ENCODE measurements at places on chromosomes 5 and 9. TPM values are rescaled to one million over a fixed set of nuclear protein-coding genes. Genes with fewer than 3 reads are reported as not detected.

Gene CMBL
- 0.35 TPM for polyA plus RNA-seq

Gene RNF208
- not detected for polyA plus RNA-seq

Gene BNIP1
- polyA plus RNA-seq = 32.4 TPM

Gene SLC25A2
- not detected for polyA plus RNA-seq

Gene PCSK1
- polyA plus RNA-seq = not detected

Gene PCDHA9
- not detected for polyA plus RNA-seq

Gene NMUR2
- not detected for polyA plus RNA-seq

Gene PTPA
- polyA plus RNA-seq = 19.1 TPM

Gene GLRA1
- not detected for polyA plus RNA-seq

Gene ADAMTS6
- not detected for polyA plus RNA-seq

Gene SPATA6L
- polyA plus RNA-seq = 0.49 TPM

- H3K27ac ChIP-seq = no peak overlapping the region
- H3K27me3 ChIP-seq = peaks cover 4% of the 10 kb centered on the region
- peaks cover 4% of the 10 kb centered on the region for H3K36me3 ChIP-seq
- H3K4me3 ChIP-seq = no peak overlapping the region
- no peak for DNase-seq
Observed at GRCh38 chr5:1995491-1995890, 112.8 kb upstream of the IRX4 start.

DNA sequence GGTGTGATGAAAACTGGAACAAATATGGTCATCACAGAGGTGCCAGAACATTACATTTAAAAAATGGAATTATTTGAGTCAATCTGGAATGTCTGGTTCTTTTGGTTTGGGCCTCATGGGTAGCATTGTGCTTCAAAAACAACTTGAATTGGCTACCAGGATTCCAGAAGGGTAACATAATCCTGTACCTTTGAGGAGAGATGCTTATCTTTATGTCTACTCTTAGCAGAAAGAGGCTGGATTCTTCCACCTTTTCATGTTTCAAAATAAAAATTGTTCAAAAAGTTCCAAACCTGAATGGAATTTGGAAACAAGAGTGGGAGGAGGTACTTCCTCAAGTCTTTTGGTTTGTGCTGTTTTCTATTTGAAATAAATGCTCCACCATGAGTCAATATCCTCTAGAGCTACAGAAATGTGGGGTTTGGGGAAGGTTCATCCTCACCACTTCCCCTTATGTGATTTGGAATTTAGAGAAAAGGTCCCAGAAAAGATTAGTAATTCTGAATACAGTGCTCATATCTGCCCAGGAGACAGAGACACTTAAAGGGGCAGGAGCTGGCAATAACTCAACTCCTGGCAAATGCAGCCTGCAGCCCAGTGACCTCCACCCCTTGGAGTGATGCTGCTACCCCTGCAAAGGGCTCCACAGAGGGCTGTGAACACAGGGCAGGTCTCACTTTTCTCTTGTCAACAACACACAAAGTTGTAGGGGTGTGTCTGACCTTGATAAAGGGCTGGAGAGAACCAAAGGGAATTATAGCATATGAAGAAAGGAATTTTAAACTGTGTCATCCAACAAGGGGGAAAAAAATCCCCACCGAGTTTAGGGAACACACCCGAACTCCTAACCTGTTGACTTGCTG is 272.8 kb downstream of the CWC27 start:
- DNase-seq = no peak
- no peak overlapping the region for H3K27ac ChIP-seq
- H3K27me3 ChIP-seq = no peaks in the 10 kb centered on the region
- peaks cover 17% of the 10 kb centered on the region for H3K4me1 ChIP-seq

- H3K27me3 ChIP-seq = no peaks in the 10 kb centered on the region
- no peak for DNase-seq
- no peak overlapping the region for H3K27ac ChIP-seq
- H3K4me1 ChIP-seq = peaks cover 21% of the 10 kb centered on the region
- no peak overlapping the region for H3K4me3 ChIP-seq
Observed at GRCh38 chr5:78050888-78051287, 243.6 kb downstream of the AP3B1 start.

GRCh38 chr5:135337064-135337463 is 62.0 kb downstream of the MACROH2A1 start:
- no peaks in the 10 kb centered on the region for H3K27me3 ChIP-seq
- no peak overlapping the region for H3K27ac ChIP-seq
- no peak for DNase-seq
- no peaks in the 10 kb centered on the region for H3K4me1 ChIP-seq

DNA sequence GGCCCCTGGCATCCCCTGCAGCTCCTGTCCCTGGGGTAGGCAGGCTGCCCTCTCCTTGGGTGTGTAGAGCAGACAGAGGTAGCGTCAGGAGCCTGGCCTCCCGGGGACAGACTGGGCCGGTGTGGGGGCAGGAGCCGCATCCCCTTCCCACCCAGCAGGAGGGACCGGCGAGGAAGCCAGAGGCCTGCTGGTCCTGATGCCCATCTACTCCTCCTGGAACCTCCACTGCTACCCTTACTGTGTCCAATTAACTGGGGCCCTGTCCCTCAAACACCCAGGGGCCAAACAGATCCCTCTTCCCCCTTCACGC is 15.6 kb downstream of the RALGDS start:
- no peak overlapping the region for H3K27ac ChIP-seq
- peaks cover 2% of the 10 kb centered on the region for H3K27me3 ChIP-seq
- DNase-seq = no peak

DNA sequence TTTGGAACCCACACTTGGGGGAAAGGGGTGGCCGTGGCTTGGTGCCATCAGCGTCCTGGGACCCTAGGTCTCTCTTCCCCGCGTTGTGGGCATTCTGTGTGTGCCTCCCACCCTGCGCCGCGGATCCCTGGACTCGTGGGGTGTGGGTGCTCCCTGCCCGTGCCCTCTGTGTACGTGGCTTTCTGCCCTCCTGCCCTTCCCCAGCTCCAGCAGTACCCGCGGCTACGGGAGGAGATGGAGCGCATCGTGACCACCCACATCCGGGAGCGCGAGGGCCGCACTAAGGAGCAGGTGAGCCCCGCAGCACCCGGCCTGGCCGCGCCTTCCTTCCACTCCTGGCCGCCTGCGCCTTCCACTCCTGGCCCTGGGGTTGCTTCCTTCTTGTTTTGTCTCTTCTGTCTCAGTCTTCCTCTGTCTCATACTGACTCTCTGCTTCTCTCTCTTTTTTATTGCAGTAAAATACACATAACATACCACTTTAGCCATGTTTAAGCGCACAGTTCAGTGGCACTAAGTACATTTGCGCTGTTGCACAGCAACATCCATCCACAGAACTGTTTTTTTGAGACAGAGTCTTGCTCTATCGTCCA is 30.7 kb downstream of the DNM1 start:
- no peak overlapping the region for H3K4me3 ChIP-seq
- no peak overlapping the region for H3K27ac ChIP-seq
- H3K4me1 ChIP-seq = no peaks in the 10 kb centered on the region
- H3K27me3 ChIP-seq = peaks cover 1% of the 10 kb centered on the region
- no peaks in the 10 kb centered on the region for H3K36me3 ChIP-seq

- H3K4me3 ChIP-seq = no peak overlapping the region
- no peak for DNase-seq
- no peak overlapping the region for H3K27ac ChIP-seq
- H3K4me1 ChIP-seq = peaks cover 27% of the 10 kb centered on the region
- no peaks in the 10 kb centered on the region for H3K36me3 ChIP-seq
- no peaks in the 10 kb centered on the region for H3K27me3 ChIP-seq
Observed at GRCh38 chr9:16637218-16637617, 233.3 kb downstream of the BNC2 start.

- H3K4me3 ChIP-seq = no peak overlapping the region
- H3K36me3 ChIP-seq = peaks cover 7% of the 10 kb centered on the region
- no peak for DNase-seq
- H3K4me1 ChIP-seq = peaks cover 5% of the 10 kb centered on the region
- H3K27me3 ChIP-seq = no peaks in the 10 kb centered on the region
Observed at GRCh38 chr5:138974227-138975063, 99.3 kb upstream of the LRRTM2 start.

GRCh38 chr9:129654554-129655040 is 10.8 kb upstream of the PRRX2 start:
- H3K27ac ChIP-seq = no peak overlapping the region
- H3K4me3 ChIP-seq = no peak overlapping the region
- no peak for DNase-seq
- H3K27me3 ChIP-seq = peaks cover 2% of the 10 kb centered on the region
- no peaks in the 10 kb centered on the region for H3K4me1 ChIP-seq

GRCh38 chr5:9670371-9670770 is 40.2 kb upstream of the TAS2R1 start:
- H3K36me3 ChIP-seq = no peaks in the 10 kb centered on the region
- no peak overlapping the region for H3K4me3 ChIP-seq
- no peak for DNase-seq
- no peak overlapping the region for H3K27ac ChIP-seq
- no peaks in the 10 kb centered on the region for H3K4me1 ChIP-seq
- peaks cover 2% of the 10 kb centered on the region for H3K27me3 ChIP-seq

GRCh38 chr9:93058355-93059010 is at the start of gene SUSD3:
Gene SUSD3, plus strand, starts transcription at chr9:93058701. Its CDS starts 42 bp downstream, at chr9:93058743.
- peak within 1 kb of the TSS; percentile 39 for H3K27ac ChIP-seq
- H3K4me3 ChIP-seq = peak within 1 kb of the TSS; percentile 83
- H3K4me1 ChIP-seq = peaks cover 55% of the 10 kb centered on the region
- peak; percentile 61 for DNase-seq
- peaks cover 18% of the 10 kb centered on the region for H3K27me3 ChIP-seq

GRCh38 chr5:76207120-76207519 is 123.9 kb downstream of the SV2C start:
- H3K36me3 ChIP-seq = no peaks in the 10 kb centered on the region
- peaks cover 8% of the 10 kb centered on the region for H3K27me3 ChIP-seq
- H3K4me3 ChIP-seq = no peak overlapping the region
- DNase-seq = no peak
- no peaks in the 10 kb centered on the region for H3K4me1 ChIP-seq
- no peak overlapping the region for H3K27ac ChIP-seq

DNA sequence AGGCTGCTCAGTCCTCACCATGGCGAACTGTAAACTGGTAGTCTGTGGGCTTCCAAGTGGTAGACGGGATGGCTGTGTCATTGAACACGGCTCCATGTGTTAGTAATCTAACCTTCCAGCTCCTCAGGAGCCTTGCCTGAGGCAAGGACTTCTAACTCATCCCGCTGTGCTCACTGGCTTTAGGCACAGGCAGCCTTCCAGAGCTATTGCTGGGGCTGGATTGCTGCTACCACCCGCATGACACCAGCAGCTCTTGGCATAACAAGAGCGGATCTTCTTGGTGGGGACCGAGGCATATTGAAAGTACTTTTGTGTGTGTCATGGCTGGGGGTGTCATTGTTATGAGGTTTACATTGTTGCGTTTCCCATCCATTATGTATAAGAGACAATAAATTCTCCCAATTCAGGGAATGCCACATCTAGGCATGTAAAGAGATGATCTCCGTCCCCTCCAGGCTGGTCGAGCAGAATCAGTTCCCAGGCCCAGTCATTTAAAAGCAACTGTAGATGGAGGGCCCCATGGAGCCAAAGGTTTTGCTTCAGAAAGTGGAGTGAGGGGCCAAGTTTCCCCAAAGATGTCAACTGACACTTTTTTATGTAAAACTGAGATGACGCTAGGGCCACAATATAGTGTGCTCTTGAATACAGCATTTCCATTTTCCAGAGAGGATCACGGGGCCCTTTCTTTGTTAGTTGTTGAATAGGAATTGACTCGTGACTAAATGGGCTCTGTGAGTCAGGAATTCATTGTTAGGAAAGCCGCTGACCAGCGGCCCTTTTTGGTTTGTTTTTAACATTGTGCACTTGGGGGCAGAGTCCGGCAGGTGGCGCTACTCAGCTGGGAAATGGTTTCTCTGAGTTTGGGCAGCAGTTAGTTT is 759.5 kb downstream of the TAF11L14 start:
- H3K27me3 ChIP-seq = no peaks in the 10 kb centered on the region
- H3K27ac ChIP-seq = no peak overlapping the region
- no peaks in the 10 kb centered on the region for H3K4me1 ChIP-seq
- no peaks in the 10 kb centered on the region for H3K36me3 ChIP-seq
- peak; percentile 4 for DNase-seq

DNA sequence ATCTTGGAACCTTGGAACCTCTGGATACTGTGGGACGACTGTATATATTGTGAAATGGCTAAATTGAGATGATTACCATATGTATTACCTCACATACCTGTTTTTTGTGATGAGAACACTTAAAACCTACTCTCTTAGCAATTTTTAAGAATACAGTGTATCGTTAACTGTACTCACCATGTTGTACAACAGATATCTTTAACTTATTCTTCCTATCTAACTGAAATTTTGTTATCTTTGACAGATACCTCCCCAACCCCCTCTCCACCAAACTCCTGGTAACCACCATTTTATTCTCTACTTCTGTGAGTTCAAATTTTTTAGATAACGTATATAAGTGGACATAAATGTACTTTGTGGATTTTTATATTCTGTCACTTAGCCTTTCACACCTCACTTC is 126.5 kb downstream of the ZCCHC7 start:
- no peaks in the 10 kb centered on the region for H3K36me3 ChIP-seq
- no peak overlapping the region for H3K27ac ChIP-seq
- H3K4me1 ChIP-seq = peaks cover 21% of the 10 kb centered on the region
- peaks cover 3% of the 10 kb centered on the region for H3K27me3 ChIP-seq
- DNase-seq = no peak

GRCh38 chr5:14066326-14066725 is 76.8 kb upstream of the TRIO start:
- no peak overlapping the region for H3K4me3 ChIP-seq
- peaks cover 2% of the 10 kb centered on the region for H3K27me3 ChIP-seq
- DNase-seq = no peak
- no peak overlapping the region for H3K27ac ChIP-seq
- no peaks in the 10 kb centered on the region for H3K4me1 ChIP-seq
- H3K36me3 ChIP-seq = no peaks in the 10 kb centered on the region

DNA sequence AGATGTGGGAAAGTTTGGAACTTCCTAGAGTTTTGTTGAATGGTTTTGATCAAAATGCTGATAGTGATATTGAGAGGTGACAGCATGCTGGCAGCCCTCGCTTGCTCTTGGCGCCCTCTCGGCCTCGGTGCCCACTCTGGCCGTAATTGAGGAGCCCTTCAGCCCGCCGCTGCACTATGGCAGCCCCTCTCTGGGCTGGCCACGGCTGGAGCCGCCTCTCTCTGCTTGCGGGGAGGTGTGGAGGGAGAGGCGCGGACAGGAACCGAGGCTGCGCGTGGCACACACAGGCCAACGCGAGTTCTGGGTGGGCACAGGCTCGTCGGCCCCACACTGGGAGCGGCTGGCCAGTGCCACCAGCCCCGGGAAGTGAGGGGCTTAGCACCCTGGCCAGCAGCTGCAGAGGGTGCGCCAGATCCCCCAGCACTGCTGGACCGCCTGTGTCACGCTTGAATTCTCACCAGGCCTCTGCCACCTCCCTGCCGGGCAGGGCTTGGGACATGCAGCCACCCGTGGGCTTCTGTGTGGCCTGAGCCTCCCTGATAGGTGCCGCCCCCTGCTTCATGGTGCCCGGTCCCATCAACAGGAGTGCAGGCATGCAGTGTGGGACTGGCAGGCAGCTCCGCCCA is 488.5 kb downstream of the CYLC2 start:
- H3K36me3 ChIP-seq = peaks cover 4% of the 10 kb centered on the region
- no peak for DNase-seq
- H3K4me3 ChIP-seq = no peak overlapping the region
- no peaks in the 10 kb centered on the region for H3K4me1 ChIP-seq

DNA sequence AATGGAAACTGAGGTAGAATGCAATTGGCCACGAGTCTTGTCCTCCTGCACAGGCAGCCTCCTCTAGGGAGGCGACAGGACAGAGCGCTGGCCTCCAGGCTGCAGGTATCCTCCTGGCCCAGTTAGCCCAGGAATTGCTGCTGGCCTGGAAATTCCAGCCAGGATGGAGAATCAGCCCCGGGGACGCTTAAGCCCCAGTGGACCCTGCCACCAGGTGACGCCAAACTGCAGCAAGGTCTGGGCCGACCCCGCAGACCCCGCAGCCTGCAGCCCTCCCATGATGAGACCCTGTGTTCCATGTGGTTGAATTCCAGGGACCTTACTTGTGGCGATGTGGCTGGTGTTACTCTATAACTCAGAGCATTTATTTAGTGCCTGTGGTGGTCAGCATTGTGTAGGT is 7.3 kb downstream of the CACFD1 start:
- H3K4me1 ChIP-seq = no peaks in the 10 kb centered on the region
- no peaks in the 10 kb centered on the region for H3K27me3 ChIP-seq
- H3K27ac ChIP-seq = no peak overlapping the region
- no peak overlapping the region for H3K4me3 ChIP-seq
- no peak for DNase-seq

Data from immature natural killer cell (primary cell).